ENCODE measurements at places on chromosomes 7 and 10.

- DNase-seq = no peak
Observed at GRCh38 chr10:132255489-132256344, 52.0 kb downstream of the STK32C start.

- DNase-seq = no peak
Observed at GRCh38 chr7:106270122-106270977, 14.4 kb downstream of the NAMPT start.

DNA sequence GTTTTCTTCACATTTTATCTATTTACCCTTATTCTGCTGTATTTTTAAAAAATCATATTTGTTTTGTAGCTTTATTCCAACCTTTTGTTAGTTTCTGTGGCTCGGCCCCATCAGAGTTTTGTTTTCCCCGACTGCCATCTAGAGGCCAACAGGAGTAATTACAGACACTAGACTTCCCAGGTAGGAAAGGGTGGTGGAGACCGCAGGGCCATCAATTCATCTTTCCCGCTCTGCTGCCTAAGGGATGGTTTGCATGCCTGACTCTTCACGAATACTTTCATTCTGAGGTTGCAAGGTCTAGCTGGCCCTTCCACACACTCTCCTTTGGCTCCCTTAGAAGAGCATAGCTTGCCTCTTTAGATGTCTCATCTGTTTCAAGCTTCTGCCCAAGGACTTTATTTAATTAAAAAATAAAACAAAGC, 38.3 kb downstream of the LYZL2 start:
- peak; percentile 49 for DNase-seq

GRCh38 chr7:13639396-13639795, 350.1 kb downstream of the ETV1 start:
- no peak for DNase-seq

GRCh38 chr10:110356628-110357245, 52.0 kb upstream of the SMNDC1 start:
- peak; percentile 79 for DNase-seq

DNA sequence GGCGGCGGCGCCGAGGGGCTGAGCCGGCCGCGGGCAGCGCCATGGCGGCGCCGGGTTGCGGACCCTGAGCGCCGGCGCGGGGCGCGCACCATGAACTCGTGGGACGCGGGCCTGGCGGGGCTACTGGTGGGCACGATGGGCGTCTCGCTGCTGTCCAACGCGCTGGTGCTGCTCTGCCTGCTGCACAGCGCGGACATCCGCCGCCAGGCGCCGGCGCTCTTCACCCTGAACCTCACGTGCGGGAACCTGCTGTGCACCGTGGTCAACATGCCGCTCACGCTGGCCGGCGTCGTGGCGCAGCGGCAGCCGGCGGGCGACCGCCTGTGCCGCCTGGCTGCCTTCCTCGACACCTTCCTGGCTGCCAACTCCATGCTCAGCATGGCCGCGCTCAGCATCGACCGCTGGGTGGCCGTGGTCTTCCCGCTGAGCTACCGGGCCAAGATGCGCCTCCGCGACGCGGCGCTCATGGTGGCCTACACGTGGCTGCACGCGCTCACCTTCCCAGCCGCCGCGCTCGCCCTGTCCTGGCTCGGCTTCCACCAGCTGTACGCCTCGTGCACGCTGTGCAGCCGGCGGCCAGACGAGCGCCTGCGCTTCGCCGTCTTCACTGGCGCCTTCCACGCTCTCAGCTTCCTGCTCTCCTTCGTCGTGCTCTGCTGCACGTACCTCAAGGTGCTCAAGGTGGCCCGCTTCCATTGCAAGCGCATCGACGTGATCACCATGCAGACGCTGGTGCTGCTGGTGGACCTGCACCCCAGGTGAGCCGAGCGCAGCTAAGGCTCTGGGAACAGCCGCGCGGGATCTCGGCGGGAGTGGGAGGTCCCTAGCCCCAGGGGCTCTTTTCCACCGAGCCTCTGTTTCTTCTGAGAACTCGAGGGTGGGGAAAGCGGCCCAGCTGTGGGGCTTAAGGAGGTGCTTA, at the start of gene GPR26:
TSS of gene GPR26 (plus strand) at position 38 of the 919 bp plus-strand sequence. CDS start at position 91, 53 bp downstream.
- no peak for DNase-seq

- no peak for DNase-seq
Observed at GRCh38 chr10:79128923-79129305, 60.1 kb downstream of the ZMIZ1 start.

GRCh38 chr10:117373823-117374505, 1.3 kb downstream of the PDZD8 start:
- no peak for DNase-seq

DNA sequence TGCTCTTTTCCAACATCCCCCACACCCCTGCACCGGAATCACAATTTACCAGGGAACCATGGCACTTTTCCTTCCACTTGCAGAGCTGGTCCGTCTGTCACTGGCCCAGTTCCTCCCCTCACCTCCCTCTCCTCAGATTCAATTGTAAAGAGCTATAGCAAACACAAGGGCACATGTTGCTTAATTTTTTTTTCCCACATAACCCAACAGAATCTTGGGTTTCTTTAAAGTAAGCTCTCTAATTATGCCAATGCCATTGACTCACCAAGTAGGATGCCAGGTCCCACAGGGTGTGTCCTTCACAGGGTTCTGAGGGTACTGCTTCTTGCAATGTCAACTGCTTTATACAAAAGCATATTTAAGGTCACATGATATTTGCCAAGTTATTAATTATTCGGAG, 262.2 kb downstream of the AUTS2 start:
- DNase-seq = no peak

DNA sequence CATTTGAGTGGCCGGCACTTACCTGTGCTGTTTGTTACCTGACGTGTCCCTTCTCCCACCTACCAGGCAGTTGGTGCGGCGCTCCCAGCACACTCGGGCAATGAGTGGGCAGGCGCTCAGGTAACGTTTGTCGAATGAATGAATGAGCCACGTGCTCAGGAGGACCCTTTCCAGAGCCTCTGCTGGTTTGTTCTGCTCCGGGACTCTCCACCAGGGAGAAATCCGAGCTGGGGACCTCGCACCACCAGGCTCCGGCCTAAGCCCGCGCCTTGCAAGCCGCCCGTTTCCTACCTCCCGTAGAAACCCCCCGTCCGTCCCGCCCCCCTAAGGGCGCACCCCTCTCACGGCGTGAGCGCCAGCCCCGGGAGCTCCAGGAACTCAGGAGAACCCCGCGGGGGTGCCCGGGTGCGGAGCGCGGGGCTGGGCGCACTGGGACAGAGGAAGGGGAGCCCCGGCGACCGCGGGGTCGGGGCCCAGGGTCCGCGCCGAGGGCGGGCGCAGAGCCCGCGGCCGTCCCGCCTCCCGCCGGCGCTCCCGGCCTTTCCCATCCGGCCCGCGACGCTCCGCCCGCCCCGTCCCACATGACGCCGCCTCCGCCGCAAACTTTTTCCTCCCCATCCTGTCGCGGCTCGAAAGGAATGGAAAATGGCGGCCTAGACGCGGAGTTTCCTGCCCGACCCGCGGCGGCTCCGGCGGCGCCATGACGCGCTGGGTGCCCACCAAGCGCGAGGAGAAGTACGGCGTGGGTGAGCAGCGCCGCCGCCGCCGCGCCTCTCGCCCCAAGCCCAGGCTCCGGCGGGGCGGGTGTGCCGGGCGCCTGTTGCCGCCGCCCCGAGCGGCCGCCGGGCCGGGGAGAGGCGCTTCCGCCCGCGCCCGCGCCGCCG, at the start of gene DOCK1:
TSS of gene DOCK1 (plus strand) at position 611 of the 884 bp plus-strand sequence. CDS start at position 701, 90 bp downstream.
- DNase-seq = no peak

- no peak for DNase-seq
Observed at GRCh38 chr10:8987712-8988111, 933.2 kb downstream of the GATA3 start.

- DNase-seq = no peak
Observed at GRCh38 chr7:38855867-38856266, 53.1 kb downstream of the VPS41 start.

GRCh38 chr7:79063019-79063698, 390.3 kb downstream of the MAGI2 start:
- no peak for DNase-seq

- no peak for DNase-seq
Observed at GRCh38 chr10:91953600-91954160, 30.1 kb downstream of the BTAF1 start.

DNA sequence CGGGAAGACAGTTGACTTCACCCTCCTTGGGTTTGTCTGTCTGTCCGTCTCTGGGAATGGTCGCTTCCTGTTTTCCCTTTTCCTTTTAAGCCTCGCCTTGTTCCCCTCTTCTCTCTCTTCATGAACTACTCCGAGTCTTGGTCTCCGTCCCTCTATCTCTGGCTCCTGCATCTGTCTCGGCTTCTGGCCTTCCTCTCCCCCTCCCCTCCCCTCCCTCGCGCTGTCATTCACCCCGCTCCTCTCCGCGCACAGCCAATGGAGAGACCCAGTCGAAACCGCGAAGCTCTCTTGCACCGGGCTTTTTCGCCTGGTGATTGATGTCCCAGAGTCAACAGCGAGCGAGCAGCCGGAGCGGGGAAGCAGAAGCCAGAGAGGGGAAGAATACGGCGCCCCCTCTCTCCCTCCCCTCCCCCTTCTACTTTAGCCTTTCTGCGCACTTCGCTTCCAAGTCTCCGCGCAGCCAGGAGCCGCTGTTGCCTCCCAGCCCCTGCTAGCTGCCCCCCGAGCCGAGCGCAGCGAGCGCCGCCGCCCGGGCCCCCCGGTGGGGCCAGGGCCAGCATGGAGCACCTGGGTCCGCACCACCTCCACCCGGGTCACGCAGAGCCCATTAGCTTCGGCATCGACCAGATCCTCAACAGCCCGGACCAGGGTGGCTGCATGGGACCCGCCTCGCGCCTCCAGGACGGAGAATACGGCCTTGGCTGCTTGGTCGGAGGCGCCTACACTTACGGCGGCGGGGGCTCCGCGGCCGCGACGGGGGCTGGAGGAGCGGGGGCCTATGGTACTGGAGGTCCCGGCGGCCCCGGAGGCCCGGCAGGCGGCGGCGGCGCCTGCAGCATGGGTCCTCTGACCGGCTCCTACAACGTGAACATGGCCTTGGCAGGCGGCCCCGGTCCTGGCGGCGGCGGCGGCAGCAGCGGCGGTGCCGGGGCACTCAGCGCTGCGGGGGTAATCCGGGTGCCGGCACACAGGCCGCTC, at the start of gene TLX1:
TSS of gene TLX1 (plus strand) at position 317 of the 978 bp plus-strand sequence. CDS start at position 559, 242 bp downstream.
- DNase-seq = no peak

GRCh38 chr10:113843972-113844485, 9.9 kb downstream of the DCLRE1A start:
- no peak for DNase-seq

DNA sequence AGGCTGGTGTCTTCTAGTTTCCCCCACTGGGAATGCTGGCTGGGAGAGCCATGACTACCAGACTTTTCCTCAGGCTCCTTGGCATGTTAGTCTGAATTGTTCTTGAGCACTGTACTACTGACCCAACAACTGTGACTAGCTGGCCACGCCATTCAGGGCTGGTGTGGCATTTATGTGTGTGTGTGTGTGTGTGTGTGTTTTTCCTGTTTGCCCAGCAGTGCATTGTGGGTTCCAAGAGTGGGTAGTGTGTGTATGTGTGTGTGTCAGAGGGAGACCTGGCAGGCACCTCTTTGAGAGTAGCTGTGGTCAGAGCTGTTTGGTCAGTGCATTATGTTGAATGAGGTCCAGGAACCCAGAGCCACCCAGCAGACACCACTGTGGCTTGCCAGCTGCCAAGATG, 9.2 kb downstream of the PCBD1 start:
- DNase-seq = no peak

GRCh38 chr10:78357141-78358063, 323.7 kb downstream of the RPS24 start:
- DNase-seq = no peak

DNA sequence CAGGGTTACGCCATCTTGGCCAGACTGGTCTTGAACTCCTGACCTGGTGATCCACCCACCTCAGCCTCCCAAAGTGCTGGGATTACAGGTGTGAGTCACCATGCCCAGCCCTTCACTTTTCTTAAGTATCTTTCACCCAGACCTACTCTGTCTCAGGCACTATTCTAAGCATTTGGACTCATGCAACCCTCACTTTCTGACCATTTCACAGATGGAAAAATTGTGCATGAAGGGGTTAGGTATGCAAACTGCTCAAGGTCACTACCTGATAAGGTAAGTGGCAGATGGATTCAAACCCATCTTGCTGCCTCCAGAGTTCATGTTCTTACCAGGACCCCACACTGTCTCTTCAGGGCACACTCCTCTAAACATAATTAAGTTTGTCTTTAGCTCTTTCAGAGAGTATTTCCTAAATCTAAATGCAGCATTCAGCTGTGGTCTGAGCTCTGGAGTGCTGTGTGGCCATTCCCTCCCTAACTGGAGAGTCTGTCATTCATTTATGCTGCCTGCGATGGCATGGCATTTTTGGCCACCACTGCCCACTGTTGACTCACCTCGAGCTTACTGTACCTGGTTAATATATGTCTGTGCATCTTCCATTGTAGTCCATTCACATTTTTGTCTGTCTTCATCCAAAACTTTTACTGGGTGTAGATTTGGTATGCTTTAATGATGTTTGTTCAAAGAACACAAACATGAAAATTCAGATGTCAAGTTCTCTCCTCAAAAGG, 88.4 kb downstream of the CCDC71L start:
- DNase-seq = no peak

DNA sequence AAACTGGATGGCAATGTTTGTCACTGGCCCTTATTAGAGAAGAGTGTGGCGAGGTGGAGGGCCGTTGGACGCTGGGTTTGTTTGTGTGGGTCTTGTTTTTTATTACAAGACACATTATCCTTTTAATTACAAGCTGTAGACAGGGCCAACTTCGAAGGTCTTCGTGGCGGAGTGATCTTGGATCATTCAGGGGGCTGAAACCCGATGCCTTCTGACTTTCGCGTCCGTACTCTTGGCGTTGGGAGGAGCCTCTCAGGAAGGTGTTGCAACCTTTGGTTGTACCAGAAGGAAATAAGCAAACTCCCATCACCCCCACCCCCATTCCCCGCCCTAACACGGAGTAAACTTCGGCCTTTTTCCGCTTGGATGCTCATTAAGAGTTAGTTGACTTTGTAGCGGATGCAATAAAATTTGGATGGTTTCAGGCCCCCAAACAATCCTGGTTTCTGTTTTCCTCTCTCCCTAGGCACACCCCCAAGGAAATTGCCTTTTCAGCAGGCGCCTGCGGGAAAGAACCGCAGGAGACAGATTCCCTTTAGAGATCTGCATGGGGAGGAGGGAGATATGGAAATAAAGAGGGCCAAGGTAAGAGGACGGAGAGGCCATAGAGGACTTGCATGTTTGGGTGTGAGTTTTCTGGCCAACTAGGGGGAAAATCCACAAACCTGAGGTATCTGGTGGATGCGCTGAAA, 294.5 kb upstream of the NFE2L3 start:
- DNase-seq = no peak

- no peak for DNase-seq
Observed at GRCh38 chr10:117997673-117998072, 49.1 kb downstream of the RAB11FIP2 start.

- no peak for DNase-seq
Observed at GRCh38 chr7:130956417-130957136, 222.6 kb upstream of the KLF14 start.

DNA sequence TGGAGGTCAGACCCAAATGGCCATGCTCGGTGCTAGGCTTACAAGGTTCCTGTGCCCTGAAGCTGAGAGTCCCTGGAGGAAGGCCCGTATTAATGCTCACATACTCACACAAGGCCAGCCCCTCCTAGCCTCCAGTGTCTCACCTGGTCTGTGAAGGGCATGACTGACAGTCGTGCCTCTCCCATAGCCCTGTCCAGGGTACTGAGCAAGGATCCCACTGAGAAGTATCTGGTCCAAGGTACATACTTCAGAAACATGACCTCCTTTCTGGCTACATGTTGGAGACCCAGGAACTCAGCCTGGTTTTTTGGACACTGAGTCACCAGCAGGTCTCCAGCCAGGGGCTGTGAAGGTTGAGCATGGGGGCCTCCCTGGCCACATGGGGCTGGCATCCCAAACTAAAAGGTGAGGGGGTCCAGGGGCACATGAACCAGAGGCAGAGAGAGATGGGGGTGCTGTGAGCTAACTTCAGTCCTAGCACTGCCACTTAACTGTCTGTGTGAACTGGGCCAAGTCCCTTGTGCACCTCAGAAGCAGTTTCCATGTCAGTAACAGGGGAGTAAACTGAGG, 17.6 kb upstream of the RASGEF1A start:
- no peak for DNase-seq
